ENCODE measurements at places on chromosomes 5 and 9.

DNA sequence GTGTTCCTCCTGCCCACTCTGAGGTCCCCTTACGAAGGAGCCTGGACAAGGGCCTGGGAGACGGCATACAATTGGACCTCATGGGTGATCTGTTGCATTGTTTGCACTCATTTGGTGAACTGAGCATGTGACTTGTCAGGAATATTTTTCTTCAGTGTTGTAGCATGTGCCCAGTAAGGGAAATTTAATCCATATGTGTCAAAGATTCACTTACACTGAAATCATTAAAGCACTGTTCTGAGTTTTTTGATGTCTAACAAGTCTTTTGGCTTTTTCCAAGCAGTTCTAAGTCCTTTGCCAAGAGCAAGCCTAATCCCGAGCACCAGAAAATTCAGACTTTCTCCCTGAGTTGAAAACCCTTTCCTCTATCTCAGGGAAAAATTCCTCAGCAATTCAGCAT is 61.6 kb upstream of the RPS23 start:
- DNase-seq: no peak

DNA sequence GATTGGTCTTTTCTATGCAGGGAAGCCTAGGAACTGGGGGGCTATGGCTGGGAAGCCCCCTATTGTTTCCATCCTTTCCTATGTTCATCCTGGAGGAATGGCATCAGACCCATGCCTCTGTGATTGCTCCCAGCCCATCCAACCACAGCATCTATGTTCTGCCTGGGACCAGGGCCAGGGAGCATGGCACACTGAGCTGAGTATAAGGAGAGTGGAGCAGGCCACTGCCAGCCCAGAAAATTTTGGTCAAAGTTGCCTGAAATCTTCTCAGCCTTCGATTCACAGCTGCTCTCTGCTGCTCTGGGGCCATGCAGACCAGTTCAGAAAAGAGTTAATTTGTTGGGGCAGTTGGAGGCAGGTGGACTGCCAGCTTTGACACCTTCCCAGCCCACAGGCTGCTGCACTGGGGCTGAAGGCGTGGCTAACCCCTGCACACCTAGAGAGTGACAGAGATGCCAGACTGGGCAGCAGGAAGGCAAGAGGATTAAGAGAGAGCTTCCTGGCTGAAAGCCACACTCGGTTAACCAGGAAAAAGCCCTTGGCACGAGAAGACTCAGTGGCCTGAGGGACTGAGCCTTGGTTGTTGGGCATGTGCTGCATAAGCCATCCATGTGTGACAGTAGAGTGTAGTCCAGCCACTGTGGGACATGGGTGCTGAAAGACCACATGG is 12.1 kb downstream of the TGFBI start:
- DNase-seq: no peak

DNA sequence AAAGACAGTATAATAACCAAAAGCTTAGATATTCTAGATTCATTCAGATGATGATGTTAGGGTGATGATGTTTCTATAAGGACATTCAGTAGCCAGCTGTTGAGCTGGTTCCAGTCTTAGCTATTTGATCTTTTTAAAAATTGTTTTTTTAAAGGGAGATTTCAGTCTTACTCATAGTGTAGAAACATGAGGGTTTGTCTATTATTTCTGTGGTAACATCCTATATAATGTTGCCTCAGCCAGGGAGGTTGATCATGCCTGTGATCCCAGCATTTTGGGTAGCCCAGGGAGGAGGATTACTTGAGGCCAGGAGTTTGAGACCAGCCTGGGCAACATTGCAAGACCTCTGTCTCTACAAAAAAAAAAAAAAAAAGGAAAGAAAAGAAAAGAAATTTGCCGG is 167.8 kb downstream of the DOCK2 start:
- no peak for DNase-seq

- no peak for DNase-seq
These were observed 32.5 kb upstream of the TRIO start for GRCh38 chr5:14110680-14111079.

GRCh38 chr5:102077920-102078319 is 218.2 kb downstream of the SLCO4C1 start:
- no peak for DNase-seq

DNA sequence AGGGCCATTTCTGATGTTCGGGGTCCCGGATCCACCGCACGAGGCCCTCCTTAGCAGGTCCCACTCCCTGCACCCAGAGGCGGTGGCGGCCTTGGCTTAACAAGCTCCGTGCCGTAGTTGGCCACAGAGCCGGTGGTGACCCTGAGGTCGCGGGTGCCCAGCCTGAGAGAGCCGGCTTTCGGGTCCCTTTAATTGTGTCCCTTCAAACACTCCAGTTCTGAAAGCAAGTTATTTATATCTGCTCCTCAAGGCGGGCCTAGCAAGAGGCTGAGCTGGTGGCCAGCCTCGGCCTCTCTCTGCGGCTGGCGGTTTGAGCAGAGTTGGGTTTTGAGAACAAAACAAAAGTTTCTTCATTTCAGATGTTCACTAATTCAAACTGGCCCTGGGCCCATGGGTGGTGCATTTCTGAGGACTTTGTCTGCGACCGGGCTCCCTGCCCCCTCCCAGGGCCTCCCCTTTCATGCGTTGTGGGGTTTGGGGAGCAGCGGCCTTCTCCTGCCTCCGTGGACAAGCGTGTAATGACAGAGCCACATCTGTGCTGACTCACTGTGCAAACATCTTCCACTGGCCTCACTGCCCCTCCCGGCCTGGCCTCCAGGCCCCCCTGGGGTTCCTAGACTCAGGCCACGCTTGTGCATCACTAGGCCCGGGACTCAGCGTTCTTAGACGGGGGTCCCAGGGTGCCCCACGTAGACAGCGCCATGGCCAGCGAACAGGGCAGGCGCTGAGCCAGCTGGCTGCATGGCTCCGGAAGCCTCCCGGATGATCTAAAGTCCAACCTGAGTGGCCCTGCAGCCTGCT is 49.4 kb upstream of the COL5A1 start:
- DNase-seq: peak; percentile 62

- DNase-seq: no peak
These were observed 51.9 kb upstream of the UBAC1 start for GRCh38 chr9:136013116-136013515.

- no peak for DNase-seq
These were observed 39.8 kb downstream of the LNPEP start for GRCh38 chr5:96975656-96976055.

- DNase-seq: no peak
These were observed 194.2 kb upstream of the HAPLN1 start for GRCh38 chr5:83914662-83915418.

GRCh38 chr5:59371525-59372127 is 521.9 kb downstream of the PDE4D start:
- DNase-seq: no peak

- no peak for DNase-seq
These were observed 1186.6 kb upstream of the SEMA6A start for GRCh38 chr5:117761186-117761585.

DNA sequence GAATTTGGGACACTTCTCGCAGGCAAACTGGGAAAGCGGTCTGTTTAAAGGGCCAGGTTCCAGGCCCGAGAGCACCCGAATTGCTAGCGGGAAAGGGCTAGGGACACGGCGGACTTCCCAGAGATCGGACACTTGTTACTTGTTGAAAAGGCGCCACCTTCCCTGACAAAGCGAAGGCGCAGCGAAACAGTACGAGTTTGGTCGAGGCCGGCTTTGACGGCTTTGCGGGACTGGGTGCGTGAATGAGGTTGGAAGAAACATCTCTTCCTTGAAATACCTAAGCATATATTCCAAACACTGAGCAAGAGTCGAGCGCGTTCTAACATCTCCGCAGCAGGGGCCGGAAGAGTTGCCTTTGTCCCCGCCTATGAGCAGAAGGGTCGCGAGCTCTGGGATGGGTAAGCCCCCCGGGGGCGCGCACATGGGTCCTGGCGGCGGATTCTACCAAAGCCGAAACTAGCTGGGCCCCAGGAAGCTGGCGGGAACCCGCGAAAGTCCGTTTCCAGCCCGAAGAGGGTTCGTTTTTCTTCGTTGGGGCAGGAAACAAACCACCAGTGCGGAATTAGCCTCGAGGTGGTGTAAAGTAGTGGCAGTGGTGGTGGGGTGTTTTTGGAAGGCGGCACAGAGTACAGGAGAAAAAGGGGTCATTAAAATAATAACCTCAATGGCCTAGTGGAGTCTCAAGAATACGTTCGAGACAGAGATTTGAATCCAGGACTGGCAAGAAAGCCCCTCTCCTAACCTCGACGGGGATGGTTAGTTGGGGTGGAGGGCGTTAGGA is 1.5 kb downstream of the GDNF start:
- peak; percentile 47 for DNase-seq

DNA sequence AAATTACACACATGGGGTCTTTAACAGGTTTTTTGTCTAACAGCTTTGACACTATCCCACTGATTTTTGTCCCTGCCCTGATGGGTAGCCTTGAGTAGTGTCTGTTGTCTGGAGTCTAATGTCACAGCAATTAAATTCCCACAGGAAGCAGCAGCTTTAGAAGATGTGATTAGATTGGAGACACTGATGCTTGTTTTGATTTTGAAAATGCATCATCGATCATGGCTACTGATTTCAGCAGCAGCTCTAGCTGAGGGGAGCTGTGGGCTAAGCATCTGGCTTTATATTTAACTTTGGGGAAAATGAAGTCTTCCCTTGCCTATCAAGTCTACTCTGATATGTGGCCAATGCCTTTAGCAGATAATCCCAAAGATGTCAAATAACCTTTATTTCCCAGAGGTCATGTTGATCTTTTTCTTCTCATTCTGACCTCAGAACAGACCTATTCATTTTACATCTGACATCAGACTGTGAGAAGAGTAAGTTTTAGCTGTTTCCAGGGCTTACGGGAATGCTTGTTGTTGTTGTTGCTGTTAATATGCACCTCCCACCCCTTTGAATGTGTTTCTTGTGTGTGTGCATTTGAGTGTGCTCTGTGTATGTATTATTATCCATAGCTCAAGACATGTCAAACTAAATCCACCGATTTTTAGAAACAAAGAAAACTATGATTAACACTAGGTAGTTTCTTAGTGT is 704.9 kb upstream of the NUDT12 start:
- no peak for DNase-seq
